ENCODE measurements at places on chromosomes 3 and 15.
A peak's percentile ranks its signal among the peaks of the same experiment; 100 is the strongest.

- DNase-seq = no peak
These were observed 27.5 kb downstream of the CRYGS start for GRCh38 chr3:186516646-186517045.

GRCh38 chr3:71487418-71487817 lies 96.1 kb downstream of the FOXP1 start:
- no peak for DNase-seq

DNA sequence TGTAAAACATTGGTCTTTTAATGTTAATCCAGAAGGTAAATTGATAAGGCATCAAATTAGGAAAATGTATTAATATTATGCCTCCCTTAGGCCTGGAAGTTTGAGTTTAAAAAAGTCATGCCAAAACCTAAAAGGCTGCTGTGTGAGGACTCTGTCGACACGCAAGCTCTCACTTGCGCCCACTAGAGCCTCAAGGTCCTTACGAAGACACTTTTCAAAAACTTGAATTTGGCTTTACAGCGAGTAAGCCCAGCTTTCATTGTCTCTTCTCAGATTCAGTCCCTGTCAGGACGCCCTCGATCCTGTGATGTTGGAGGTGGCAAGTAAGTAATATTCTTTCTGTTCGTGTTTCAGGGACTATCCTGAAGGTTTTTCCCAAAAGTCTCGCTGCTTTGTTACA lies 89.7 kb downstream of the CRTC3 start:
- no peak for DNase-seq

- DNase-seq = no peak
These were observed 110.4 kb downstream of the EDEM1 start for GRCh38 chr3:5297895-5298294.

DNA sequence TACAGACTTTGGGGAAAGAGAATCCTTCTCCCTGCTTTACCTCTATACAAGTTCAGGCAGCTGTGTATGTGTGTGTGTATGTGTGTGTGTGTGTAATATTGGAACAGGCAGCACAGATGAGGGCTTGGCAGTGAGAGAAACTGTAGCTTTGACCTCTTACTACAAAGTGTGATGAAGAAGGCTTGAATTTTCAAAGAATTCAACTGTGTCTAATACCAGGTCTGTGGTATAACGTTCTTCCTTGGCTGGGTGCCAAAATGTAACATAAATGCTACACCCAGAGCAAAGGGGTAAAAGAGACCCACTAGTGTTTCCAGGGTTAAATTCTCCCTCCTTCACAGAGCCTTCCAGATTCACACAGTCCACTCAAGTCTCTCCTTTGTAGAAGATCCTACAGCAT lies 51.1 kb downstream of the CHST2 start:
- DNase-seq = no peak

DNA sequence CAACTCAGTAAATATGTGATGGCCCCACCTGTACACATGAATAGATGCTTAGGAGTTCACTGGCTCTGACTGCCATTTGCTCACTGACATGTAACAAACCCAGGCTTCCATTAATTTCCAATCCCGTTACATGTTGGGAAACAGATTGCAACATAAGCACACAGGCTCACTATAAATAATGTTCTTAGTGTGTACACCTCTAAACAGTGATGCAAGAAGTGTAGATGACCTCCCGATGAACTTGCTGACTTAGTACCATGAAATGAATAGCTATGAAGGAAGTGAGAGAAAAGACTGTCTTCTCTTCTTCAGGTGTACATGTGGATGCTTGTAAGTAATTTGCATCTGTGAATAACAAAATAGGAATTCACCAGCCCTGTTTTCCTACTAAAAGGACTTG lies 21.4 kb upstream of the FSIP1 start:
- no peak for DNase-seq

DNA sequence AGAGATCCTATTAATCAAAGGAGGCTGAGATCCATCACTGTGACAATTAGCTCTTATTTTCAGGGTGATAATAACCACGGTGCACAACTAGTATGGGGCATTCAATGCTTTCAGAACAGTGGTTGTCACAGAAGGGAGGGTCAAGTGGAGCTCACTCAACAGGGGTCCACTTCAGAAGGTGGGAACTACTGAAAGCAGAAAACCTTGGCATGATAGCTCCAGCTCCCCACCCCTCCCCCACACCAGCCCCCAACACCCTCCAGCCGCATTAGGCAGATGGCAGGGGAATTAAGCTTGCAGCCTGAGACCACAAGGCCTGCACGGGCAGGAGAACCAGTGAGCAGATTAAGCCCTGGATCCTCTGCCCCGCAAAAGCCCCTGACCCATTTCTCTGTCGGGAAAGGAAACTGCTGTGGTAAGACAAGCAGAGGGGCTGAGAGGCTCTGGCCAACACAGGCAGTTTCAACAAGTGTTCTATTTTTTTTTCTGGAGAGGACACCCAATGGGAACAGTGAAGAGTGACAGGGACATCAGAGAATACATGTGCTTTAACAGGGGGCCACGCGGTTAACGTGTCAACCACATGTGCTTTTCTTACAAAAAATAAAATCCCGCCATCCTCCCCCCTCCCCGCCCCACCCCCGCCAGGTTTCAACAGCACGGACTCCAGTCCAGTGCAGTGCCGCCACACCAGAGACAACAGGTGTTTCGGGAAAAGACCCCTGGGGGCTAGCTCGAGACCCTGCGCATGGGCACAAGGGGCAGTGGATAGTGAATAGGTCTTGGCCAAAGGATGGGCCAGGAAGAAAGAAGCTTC lies 997 bp downstream of the FYCO1 start:
- DNase-seq = peak; percentile 52

DNA sequence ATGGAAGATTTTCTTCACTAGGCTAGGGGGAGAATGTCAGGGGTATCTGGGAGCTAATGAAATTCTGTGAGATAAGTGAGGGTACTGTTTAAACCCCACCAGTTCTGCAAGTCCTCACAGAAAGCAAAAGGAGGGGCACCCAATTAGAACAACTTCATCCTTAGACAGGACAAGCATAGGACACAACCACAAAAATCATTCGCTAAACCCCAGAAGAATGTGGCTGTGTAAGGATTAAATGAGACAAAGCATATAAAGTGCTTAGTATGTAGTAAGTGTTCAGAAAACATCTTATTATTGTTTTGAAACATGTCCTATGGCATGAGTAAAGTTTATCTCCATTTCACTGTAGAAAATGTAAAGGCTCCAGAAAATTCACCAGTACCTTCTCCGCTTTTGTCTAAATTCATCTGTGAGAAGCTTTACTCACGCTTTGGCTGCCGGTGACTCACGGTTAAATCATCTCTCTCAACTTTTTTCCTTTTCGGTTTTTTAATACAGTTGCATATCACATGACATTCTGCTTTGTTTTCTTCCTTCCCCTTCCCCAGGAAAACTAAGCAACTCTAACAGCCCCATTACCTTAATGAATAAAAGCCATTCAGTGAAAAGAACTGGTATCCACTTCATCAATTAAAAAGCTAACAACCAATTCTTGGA lies 1.7 kb downstream of the CLRN1 start:
- DNase-seq = no peak

GRCh38 chr15:74840851-74841775 lies 1.8 kb downstream of the ULK3 start:
- DNase-seq = peak; percentile 69

DNA sequence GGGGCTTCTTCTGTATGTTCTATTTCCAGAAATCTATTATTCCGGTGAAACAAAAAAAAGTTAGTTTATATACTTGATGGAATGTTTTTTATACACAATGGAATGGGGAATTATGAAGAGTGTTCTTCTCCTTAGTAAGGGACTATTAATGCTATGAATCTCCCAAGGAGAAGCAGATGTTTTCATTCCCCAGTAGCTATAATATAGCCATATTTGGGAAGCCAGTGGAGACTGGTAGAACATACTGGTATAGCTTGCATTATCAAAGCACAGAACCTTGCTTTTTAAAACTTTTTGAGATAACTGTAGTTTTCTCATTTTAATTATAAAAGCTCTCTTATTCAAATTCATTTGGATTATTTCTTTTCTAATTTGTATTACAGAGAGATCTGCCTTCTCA lies 38.3 kb downstream of the ADGRG7 start:
- no peak for DNase-seq

- DNase-seq = no peak
These were observed 399.0 kb upstream of the KCNMB2 start for GRCh38 chr3:178137206-178137605.

GRCh38 chr15:58260725-58261267 lies 122.6 kb downstream of the AQP9 start:
- no peak for DNase-seq

DNA sequence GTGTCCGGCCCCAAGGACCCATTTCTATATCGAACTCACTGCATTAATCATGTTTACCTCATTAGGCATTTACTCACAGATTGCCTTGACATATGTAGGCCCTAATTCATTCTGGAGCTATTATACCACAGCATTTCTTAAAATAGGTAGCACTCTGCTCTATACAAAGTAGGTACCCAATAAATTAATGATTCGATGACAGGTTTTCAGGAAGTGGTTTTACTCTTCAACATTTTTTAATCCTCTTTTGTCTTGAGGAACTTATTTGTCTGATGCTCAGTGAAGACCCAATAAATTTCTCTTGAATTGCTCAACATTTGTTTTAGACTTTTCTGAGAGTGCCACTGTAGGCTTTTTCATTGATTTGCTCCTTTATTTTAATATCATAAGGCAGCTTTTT lies 12.1 kb downstream of the TGFBR2 start:
- DNase-seq = no peak

DNA sequence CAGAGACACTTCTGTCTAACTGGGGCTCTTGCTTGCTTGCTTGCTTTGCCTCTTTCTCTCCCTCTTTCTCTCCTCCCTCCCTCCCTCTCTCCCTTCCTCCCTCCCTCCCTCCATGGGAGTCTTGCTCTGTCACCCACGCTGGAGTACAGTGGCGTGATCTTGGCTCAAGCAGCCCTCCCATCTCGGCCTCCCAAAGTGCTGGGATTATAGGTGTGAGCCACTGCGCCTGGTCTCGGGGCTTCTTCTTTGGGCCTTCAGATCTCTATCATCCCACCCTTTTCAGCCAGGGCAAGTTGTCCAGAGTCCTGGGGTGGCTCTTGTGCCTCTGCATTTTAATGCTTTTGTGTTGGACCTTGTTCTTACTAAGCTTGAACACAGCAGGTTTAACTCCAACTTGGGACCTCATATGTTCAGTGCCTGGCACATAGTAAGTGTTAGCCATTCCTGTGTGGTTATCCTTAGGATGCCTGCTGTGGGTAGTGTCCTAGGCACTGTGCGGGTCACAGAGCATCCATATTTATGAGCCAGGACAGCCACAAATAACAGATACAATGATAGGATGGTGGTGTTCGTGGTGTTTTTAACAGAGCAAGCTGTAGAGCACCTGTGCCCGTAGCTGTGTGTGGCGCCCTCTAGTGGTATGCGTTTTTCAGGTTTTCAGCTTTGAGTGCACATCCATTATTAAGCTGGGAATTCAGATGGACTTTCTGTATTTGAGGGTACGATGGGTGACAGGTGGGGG lies 75.1 kb downstream of the CCK start:
- peak; percentile 84 for DNase-seq

DNA sequence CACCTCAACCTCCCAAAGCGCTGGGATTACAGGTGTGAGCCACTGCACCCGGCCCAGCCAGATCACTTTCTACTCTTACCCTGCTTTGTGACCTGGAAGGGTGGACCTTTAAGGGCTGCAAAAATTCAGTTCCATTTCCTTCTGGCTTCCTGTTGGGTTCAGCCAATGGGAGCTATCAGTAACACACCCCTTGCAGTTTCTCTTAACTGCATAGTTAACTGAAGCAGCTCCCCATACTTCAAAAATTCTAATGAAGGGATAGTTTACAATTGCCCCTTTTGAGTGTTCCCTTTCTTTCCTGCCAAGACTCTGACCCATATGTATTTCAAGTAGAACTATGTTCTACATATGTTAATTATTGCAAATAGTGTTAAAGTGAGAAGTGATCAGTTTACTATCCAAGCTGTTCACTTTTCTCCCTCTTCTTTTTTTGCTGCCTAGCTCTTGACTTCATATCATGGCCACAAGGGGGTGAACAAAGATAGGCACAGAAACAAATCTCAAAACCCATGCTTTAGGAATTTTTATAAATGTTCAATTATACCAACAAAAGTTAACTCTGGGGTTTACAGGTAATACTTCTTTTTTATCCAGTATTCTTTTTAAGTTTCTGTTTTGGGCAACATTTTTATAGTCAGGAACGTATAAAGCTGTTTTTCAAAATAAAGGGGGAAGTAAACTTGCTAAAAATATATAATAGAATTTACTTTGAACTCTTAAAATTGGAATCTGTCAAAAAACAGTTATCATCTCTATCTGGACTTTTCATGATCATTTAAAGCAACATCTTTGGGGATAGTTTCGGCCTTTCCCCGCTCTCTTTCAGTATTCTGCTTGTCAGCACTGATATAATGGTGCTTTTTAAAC lies 8.1 kb downstream of the PGBD4 start:
- peak; percentile 36 for DNase-seq

- DNase-seq = no peak
These were observed 141.7 kb upstream of the PROK2 start for GRCh38 chr3:71926616-71927015.

- no peak for DNase-seq
These were observed 22.1 kb downstream of the RAB8B start for GRCh38 chr15:63211549-63211948.

- no peak for DNase-seq
These were observed 1.8 kb downstream of the HCN4 start for GRCh38 chr15:73366766-73367623.

Measured in K562 (cell line).